DMS53 (cell line): ENCODE measurements at places on chromosomes 2 and 18.

- DNase-seq = no peak
These were observed 1275.2 kb upstream of the CRIM1 start for GRCh38 chr2:35080231-35080910.

DNA sequence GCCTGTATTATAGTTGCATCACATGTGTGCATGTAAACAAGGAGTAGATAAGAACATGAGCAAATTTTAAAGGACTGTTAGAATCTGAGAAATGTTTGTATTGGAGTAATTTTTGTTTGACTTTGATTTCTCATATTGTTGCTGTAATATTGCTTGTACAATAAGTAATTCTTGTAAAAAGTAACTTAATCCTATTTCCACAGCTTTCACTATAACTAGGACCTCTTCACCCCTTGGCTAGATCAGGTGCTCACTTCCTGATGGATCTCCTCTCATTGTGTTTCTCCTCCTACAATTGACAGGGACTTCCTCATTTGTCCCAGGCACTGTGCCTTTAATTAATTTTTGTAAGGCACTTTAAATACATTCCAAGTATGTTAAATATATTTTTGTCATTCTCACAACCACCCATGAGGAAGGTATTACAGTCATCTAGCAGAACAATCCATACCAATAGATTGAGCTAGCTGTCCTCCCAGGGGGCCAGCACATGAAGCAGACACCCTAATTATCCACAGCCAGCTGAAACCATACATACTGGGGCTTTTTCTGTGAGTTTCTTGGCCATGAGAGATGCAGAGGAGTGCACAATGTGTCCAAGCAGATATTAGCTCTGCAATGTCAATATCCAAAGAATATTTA, 359.5 kb upstream of the ACVR2A start:
- no peak for DNase-seq

DNA sequence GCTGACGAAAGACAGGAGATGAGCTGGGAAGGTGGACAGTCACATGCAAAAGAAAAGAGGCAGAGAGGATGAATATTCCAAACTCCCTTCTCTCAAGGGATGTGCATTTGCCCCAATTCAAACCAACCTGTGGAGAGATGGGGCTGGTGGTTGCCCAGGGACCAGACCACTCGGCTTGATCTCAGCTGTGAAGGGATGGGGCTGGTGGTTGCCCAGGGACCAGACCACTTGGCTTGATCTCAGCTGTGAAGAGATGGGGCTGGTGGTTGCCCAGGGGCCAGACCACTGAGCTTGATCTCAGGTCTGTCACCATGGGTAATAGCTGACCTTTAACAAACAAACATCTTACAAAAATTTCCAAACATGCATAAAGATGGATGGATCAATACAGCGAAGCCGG, 42.5 kb upstream of the SALL3 start:
- DNase-seq = no peak

GRCh38 chr2:25697559-25698341, 24.4 kb upstream of the DTNB start:
- DNase-seq = no peak

DNA sequence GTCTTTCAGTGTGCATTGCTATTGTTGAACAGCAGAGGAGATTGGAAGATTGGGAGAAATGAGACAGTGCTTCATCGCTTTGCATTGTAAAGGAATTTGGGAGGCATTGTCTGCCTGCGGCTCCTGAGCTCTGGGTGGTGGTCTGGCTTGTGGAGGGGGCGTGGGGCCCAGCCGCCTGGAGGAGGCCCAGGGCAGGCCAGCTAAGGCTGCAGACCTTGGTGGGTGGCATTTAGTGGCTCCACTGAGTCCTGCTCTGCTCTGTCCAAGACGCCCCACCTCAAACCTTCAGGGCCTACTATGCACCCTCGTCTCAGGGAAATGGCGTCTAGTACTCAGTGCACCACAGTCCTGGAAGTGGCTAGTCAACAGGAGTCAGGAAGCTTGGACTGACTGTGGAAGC, 5.7 kb upstream of the HS1BP3 start:
- no peak for DNase-seq

DNA sequence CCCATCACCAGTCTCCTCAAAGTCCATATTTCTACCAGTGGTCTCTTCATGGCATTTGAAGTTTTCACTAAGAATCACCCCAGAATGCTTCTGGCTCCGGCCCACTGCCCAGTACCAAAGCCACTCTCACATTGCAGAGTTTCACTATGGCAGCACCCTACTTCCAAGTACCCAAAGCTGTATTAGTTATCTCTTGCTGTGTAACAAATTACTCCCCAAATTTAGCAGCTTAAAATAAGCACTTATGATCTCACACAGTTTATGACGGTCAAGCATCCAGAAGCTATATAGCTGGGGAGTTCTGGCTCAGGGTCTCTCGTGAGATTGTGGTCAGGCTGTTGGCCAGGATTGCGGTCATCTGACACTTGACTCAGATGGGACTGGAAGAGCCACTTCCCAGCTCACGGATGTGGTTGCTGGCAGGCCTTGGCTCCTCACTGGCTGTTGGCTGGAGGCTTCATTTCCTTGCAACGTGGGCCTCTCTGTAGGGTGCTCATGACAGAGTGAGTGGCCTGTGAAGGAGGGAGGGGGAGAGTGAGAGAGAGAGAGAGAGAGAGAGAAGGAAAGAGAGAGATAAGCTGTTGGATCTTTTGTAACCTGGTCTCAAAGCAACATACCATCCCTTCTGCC, 189.5 kb downstream of the CTIF start:
- DNase-seq = no peak

DNA sequence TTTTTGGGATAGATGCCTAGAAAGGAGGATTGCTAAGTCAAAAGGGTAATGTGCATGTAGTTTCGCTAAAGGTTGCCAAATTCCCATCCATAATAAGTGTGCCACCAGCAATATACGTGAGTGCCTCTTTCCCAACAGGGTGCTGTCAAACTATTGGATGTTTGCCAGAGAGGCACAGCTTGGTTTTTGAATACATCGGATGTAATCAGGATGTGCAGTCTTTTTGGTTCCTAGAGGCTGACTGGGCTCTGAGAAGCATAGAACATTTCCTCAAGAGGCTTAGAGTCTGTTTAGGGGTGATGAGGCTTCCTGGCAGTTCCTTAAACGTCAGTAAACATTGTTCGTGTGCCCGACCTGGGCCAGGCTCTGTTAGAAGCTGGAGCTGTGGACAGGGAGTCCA, 28.0 kb downstream of the AGAP1 start:
- DNase-seq = no peak

GRCh38 chr2:236351966-236352525, 87.8 kb upstream of the ASB18 start:
- DNase-seq = no peak

DNA sequence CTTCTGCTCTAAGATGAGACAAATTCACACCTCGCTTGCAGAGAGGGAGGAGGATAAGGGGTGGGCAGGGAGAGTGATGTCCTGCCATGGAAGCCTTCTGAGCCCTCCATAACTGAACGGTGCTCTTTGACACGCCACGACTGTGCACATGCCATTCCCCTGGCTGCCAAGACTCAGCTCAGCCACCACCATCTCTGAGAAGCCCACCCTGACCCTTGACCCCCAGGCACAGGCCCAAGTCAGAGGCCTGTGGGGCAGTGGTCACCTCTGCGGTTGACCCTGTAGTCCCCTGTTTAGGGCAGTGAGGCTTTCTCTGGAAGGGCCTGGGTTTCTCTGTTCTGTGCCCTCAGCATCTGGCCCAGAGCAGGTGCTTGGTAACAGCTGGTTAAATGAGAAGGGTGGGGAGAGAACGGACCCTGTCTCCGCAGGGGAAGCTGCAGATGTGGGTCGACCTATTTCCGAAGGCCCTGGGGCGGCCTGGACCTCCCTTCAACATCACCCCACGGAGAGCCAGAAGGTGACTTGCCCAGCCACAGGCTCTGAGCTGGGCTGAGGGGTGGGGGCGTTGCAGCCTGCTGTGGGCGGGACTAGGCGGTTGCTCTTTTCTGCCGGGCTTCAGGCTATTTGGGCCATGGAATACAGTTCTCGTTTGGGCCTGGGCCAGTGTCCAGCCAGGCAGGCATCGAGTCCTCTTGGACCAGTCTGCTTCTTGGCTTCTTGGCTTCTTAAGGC, 215.1 kb downstream of the DYSF start:
- no peak for DNase-seq
